ENCODE measurements at places on chromosomes 7 and 10.

GRCh38 chr10:71270301-71271220, 48.5 kb upstream of the SLC29A3 start:
- peak; percentile 83 for DNase-seq

- peak; percentile 96 for DNase-seq
These were observed 27.7 kb upstream of the TM9SF3 start for GRCh38 chr10:96614515-96614914.

DNA sequence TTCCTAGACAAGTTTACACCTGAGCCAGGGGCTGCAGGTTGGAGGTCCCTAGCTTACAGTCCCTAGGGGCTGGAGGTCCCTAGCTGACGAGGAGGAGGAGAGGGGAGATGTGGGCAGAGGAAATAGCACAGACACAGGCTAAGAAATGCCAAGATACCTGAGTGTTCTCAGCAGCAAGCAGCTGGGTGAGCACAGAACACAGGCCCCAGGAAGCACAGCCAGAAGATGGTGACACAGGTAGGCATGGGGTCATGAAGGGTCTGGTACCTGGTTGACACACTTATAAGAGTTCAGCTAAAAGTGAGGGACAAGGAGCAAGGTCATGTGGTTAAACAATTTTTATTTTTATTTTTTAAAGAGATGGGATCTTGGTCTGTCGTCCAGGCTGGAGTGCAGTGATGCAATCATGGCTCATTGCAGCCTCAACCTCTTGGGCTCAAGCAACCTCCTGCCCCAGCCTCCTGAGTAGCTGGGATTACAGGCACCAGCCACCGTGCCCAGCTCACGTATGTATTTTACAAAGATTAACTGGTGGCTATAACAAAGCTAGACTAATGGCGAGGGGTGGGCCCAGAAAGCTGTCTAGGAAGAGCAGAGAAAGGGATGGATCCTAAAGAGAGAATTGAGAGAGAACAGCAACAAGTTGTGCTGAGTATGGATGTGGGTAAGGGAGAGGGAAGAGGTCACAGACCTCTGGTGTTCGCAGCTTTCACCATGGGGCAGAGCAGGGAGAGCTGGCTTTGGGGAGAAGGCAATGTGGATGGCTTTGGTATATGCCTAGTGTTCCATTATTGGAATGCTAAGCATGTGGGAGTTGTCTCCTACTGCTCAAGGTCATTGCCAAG, 140.3 kb upstream of the KLF14 start:
- no peak for DNase-seq

- no peak for DNase-seq
These were observed 27.6 kb upstream of the SRGN start for GRCh38 chr10:69060127-69060798.

DNA sequence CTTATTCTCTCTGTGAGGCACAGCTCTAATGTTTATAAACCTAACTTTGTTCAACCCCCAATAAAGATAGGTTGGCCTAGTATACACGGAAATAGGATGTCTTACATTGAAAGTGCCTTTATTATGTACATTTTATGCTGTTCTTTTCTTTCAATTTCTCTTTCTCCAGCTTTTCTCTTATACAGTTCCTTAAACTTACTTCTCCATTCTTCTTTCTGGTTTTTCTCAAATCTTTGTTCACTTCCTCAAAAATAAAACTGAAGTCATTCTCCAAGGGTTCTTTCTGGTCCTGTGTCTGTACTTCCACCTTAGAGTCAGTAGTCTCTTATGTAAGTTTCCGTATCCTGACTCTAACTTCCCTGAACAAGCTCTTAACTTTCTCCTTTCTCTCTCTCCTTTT, 29.2 kb upstream of the NAMPT start:
- DNase-seq, result no peak

DNA sequence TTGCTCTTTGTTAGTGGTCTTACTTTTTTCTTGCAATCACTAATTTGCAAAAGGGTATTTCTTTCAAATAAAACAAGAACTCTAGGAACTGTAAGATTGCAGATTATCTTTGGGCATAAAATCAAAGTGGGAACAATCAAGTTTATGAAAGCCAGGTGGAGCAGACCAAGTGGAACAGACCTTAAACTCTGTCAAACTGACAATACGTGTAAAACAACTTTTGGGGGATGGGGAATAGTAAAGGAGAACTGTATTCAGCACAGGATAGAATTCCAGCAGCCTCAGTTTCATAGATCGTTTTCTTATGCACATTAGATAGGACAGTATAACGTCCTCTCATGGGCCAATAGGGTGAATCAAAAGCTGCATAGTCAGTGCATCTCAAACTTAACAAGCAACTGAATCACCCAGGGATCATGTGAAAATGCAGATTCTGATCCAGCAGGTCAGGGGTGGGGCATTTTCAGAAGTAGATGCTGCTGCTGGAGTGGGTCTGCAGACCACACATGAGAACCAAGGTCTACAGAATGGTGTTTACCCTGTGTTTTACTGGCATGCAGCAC, 120.7 kb downstream of the PIP4K2A start:
- DNase-seq, result no peak

DNA sequence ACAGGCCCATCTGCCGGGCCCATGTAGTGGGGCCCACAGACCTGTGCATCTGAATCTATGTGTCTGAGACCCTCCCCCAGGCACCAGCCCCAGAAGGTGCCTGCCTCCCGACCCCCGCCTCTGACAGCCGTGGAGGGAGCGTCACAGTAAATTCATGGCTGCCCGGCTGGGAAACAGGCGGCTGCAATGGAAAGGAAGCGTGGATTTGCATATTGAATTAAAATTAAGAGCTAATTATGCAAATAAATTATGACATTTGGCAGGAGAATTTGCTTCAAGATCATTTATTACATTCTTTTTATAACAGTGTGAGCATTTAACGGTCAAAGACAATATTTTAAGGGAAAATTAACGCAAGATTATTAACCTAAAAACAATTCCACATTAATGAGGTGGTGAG, 92.3 kb downstream of the HIF1AN start:
- DNase-seq, result no peak

- no peak for DNase-seq
These were observed 69.3 kb downstream of the ADRA2A start for GRCh38 chr10:111146025-111146640.

GRCh38 chr10:13340068-13340467, 8.0 kb downstream of the SEPHS1 start:
- DNase-seq, result no peak

Measured in fibroblast of skin of right quadriceps (primary cell).